Activated naive CD8-positive, alpha-beta T cell treated with anti-CD3 and anti-CD28 coated beads, Interleukin-2, amount 10 ng/mL, durations not matched to agents 7 days and 5 days (primary cell): ENCODE measurements at places on chromosomes 11 and 22. TPM values are rescaled to one million over a fixed set of nuclear protein-coding genes. Genes with fewer than 3 reads are reported as not detected.

Gene RFPL3
- total RNA-seq, result not detected

Gene OR52I1
- total RNA-seq, result not detected

- no peaks in the 10 kb centered on the region for H3K27me3 ChIP-seq
- peak overlapping the region; percentile 18 for H3K27ac ChIP-seq
- peaks cover 35% of the 10 kb centered on the region for H3K4me1 ChIP-seq
- no peak for DNase-seq
- H3K4me3 ChIP-seq, result no peak overlapping the region
These were observed 3.8 kb upstream of the MARK2 start for GRCh38 chr11:63835158-63835545.

GRCh38 chr11:122022646-122023045 lies 93.4 kb downstream of the BLID start:
- no peak for DNase-seq
- H3K27ac ChIP-seq, result no peak overlapping the region
- no peak overlapping the region for H3K4me3 ChIP-seq
- no peaks in the 10 kb centered on the region for H3K36me3 ChIP-seq
- no peaks in the 10 kb centered on the region for H3K4me1 ChIP-seq
- peaks cover 3% of the 10 kb centered on the region for H3K27me3 ChIP-seq

DNA sequence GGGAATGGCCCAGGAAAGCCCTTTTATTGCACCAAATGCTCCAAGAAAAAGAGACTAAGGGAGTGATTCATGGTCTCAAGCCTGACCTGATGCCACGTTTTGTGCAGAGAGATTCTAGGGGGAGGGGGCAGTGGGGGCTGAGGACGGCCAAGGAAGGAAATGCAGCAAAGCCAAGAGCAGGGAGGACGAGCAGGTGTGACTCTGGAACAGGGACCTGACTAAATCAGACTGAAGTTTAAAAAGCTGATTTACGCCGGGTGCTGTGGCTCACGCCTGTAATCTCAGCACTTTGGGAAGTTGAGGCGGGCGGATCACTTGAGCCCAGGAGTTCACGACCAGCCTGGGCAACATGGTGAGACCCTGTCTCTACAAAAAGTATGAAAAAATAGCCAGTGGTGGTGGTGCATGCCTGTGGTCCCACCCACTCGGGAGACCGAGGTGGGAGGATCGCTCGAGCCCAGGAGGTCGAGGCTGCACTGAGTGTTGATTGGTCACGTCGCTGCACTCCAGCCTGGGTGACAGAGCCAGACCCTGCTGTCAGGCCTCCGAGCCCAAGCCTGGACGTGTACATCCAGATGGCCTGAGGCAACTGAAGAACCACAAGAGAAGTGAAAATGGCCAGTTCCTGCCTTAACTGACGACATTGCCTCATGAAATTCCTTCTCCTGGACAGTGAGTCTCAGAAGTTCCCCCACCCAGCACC lies 10.8 kb upstream of the IFITM3 start:
- no peaks in the 10 kb centered on the region for H3K27me3 ChIP-seq
- peak overlapping the region; percentile 89 for H3K27ac ChIP-seq
- no peak for DNase-seq
- peaks cover 67% of the 10 kb centered on the region for H3K4me1 ChIP-seq
- H3K4me3 ChIP-seq, result peak overlapping the region; percentile 62

GRCh38 chr22:41674846-41675340 lies 13.8 kb downstream of the SNU13 start:
- H3K4me3 ChIP-seq, result no peak overlapping the region
- no peaks in the 10 kb centered on the region for H3K27me3 ChIP-seq
- H3K27ac ChIP-seq, result no peak overlapping the region
- DNase-seq, result no peak
